ENCODE measurements at places on chromosomes 7 and 10.

DNA sequence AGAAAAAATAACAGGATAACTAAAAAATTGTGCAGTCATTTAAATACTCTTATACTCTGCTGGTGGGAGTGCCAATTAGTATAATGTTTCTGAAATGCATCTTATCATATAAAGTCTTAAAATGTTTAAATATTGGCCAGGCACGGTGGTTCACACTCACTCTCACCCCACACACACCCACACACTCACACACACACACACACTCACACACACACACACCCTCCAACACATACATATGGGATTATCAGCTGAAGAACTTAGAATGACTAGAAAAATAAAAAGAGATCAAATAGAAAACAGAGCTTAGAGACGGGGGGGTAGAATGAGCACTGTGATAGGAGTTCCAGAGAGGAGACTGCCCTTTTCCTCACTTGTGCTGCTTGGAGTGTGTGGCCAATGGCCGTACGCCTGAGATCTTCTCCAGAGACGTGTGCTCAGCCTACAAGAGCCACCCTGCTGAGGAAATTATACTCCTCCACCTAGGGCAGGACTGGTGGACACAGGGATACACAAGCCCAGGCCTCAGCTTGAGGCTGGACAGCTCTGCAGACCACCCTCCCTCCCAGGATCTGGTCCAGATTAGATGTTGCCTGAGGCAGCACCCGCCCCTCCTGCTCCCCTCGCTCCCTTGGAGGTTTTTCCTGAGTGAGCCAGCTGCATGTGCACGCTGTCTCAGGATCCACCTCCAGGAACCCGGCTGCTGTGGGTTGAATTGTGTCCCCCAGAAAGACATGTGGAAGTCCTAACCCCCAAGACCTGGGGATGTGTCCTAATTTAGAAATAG lies 26.5 kb upstream of the PRKAG2 start:
- DNase-seq = no peak

DNA sequence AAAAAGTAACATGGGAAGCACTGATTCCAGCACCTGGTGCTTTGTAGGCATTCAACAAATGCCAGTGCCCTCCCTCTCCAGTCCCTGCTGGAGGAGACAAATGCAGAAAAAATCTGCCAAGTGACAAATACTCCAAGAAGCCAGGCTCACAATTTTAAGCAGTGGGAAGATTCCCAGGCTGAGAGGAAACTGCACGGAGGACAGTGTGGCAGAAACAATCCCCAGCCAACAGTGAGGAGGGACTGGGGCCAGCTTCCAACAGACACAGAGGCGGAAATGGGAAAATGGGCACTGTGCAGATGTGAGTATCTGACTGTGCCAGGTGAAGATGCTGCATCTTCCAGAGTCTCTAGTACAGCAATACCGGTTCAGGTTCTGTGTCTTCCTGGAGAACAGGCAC lies 106.3 kb downstream of the SLIT1 start:
- no peak for DNase-seq

DNA sequence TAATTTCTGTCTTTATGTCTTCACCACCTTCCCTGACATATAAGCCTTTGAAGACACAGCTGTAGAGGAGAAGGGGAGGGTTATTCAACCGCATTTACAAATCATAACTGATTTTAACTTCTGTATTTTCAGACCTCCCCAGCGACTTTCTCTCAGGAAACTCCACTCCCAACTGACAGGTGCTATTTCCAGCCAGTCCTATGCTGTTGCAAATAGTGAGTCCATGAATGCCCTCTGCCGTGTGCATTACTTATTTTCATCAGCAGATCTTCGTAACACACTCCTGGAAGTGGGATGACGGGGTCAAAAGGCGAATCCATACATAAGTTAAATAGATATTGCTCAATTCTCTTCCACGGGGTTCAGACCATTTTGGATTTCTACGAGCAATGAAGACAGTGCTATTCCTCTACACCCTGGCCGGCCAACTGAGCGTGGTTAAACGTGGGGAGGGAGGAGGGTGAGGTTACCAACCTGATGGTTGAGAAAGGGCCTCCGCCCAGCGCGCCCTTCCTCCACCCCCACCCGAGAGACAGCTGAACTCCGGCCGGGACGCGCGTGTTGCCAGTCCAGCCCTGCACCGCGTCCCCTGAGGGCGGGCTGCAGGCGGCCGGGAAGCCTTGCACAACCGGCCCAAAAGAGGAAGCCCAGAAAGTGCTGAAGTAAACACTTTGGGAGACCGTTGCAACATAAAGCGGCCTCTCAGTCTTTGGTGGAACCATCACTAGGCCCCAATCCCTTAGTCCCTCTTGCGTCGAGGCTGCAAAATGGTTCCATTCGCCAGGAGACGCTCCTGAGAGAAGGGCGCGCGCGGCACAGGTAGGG lies at the start of gene APBB1IP:
Gene APBB1IP, plus strand, starts transcription at position 705 of the 825 bp plus-strand sequence. CDS start 53,986 bp downstream, outside the sequence.
- peak; percentile 30 for DNase-seq

- DNase-seq = no peak
Observed at GRCh38 chr7:148155826-148156225, 434.7 kb upstream of the C7orf33 start.

GRCh38 chr7:139917851-139918250 lies 88.8 kb downstream of the TBXAS1 start:
- DNase-seq = no peak

- DNase-seq = no peak
Observed at GRCh38 chr7:16914771-16915170, 33.0 kb upstream of the AGR3 start.

- DNase-seq = no peak
Observed at GRCh38 chr10:43667317-43667731, 18.6 kb upstream of the ZNF32 start.

DNA sequence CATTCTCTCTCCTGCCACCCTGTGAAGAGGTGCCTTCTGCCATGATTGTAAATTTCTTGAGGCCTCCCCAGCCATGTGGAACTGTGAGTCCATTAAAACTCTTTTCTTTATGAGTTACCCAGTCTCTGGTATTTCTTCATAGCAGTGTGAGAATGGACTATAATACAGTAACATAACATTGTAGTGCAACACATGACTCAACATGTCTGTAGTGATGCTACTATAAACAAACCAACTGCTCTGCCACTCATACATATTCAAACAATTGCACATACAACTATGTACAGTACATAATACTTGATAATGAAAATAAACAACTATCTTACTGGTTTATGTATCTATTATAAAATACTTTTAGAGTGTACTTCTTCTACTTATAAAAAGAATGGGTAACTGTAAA lies 7.1 kb downstream of the ATOH7 start:
- no peak for DNase-seq

DNA sequence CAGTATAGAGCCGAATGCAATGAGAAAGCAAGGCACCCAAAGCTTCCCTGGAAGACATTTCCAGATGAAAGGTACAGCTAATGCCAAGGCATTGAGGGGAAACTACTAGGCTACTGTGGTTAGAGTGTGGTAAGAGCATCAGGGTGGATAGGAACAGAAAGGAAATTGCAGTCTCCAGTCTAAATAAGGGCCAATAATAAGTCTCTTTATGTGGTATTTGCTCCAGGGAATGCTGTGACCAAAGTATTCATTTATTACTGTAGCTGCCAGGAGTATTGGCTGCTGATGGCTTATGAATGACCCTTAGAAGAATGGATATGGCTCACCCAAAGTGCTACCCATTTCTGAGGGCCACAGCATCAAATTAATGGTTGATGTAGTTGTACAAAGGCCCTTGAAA lies 30.1 kb upstream of the POT1 start:
- DNase-seq = no peak

GRCh38 chr10:93225938-93226337 lies 152.2 kb downstream of the CYP26A1 start:
- no peak for DNase-seq

- DNase-seq = no peak
Observed at GRCh38 chr7:151830121-151830830, 46.6 kb downstream of the PRKAG2 start.

GRCh38 chr7:8147760-8148463 lies 114.1 kb downstream of the ICA1 start:
- DNase-seq = no peak

GRCh38 chr7:118478236-118478635 lies 253.7 kb downstream of the ANKRD7 start:
- DNase-seq = no peak

DNA sequence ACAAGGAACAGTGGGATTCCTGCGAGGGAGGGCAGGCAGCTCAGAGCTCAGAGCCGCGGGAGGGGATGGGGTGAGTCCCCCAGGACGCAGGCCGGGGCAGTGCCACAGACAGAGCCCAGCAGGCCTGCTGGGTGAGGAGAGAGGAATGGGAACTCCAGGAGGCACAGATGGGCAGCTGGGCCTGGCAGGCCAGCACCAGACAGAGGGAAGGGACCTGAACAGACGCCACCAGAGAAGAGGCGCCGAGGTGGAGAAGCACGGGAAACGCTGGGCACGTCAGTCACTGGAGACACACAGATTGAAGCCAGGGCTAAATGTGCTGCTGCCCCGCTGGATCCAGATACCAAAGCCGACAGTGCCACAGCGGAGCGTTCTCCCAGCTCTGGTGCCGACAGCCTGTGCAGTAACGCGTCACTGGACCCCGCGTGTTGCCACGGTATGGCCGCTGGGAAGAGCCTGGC lies 225.8 kb downstream of the MAD1L1 start:
- DNase-seq = no peak

DNA sequence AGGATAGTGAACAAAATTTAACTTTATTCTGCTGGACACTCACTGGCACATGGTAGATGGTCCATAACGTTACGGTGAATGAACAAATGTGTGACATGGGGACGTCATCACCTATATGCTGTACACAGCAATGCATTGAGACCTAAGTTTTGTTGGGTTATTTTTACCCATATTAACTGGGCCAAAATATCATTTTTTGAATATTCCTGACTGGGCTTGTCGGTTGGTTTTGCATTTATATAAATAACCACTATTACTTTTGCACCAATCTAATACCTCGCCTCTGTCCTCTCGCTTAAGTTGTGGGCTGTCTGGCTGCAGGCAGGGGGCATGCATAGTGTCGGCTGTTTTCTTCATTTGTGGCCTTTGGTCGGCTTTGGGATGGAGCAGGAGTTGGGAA lies 161.7 kb downstream of the USP6NL start:
- DNase-seq = no peak

DNA sequence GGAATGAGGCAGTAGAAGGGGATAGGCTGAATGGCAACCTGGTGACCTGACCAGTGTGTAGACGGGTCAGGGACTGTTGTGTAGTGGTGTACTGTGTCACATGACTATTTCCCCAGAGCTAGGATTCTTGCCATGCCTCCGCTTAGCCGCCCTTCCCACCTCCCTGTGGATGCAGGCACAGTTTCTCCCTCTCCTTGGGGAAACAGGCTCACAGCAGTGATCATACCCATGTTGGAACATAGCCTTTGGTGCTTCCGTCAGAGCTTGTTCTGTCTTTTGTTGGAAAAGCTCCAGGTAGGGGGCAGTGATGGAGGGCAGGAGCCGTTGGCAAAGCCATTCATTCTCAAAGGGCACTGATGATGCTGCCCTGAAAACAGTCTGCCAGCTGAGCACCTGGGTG lies 44.3 kb downstream of the OGDH start:
- no peak for DNase-seq

- no peak for DNase-seq
Observed at GRCh38 chr10:43444897-43445466, 8.1 kb downstream of the ZNF487 start.

GRCh38 chr10:14583252-14583651 lies 191.4 kb downstream of the FAM107B start:
- DNase-seq = peak; percentile 66

DNA sequence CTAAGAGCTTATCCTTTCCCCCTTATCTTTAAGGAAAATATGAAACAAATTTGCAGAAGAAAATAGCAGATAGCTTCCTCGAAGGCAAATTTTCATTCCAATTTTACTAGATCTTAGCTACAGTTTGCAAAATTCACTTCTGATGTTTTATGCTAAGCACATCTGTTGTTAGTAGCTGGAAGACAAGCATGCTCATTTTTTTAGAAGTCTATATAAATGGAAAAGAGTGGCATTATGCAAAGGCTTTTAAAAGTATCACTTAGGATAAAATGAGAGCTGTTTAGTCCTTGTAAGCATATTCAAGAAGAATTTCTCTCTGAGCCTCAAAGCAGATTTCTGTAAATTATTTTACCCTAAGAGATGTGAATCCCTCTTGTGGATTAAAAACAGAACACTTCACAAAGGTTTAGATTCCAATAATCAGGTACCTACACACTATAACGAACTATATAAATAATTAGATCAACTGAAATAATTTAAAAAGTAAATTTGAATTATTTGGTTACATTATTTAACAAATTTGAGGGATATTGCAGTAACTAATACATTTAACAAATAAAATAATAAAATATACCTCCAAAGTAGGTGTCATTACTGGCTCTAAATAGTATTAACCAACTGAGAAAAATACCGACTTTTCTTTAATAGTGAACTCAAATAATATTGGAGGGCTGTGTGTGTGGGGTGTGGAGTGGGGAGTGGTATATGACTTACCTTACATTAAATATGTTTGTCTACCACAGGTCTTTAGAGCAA lies 307.1 kb downstream of the SEMA3D start:
- no peak for DNase-seq

DNA sequence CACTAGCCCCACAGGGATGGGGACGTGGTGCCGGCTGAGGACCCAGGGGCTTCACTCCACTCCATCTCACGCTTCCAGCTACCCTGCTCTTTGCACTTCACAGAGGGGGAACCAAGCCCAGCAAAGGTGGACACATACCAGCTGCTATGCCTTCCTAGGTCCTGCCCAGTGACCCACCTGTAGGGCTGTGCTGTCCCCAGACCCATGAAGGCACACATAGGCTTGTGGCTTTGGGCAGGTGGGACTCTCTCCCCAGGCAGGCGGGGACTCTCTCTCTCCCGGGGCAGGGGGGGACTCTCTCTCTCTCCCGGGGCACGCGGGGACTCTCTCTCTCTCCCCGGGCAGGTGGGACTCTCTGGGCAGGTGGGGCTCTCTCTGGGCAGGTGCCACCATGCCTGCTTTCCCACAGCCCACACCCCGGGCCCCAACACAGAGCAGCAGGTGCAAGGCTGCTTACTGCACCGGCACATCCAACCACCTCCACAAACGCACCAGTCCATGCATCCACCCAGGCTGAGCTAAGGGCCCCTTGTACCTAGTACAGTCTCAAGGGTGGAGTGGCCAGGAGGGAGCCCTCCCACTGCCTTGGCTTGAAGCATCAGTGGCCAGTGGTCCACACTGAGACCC lies 13.8 kb upstream of the GPR146 start:
- no peak for DNase-seq

- DNase-seq = no peak
Observed at GRCh38 chr7:78642751-78643150, 810.7 kb downstream of the MAGI2 start.

- no peak for DNase-seq
Observed at GRCh38 chr10:118904286-118904685, 125.2 kb upstream of the NANOS1 start.

- DNase-seq = no peak
Observed at GRCh38 chr7:25171516-25171915, 46.5 kb upstream of the CYCS start.

GRCh38 chr7:158003441-158004122 lies 584.0 kb downstream of the PTPRN2 start:
- DNase-seq = no peak

- DNase-seq = no peak
Observed at GRCh38 chr7:102404005-102404861, 8.1 kb downstream of the PRKRIP1 start.

GRCh38 chr7:28700790-28701203 lies 257.3 kb downstream of the TRIL start:
- no peak for DNase-seq

Measured in activated T-helper 1 cell treated with Interleukin-2 at 50 U/mL for 16 hours (primary cell).